Stimulated activated CD4-positive, alpha-beta T cell treated with anti-CD3 and anti-CD28 coated beads, Interleukin-15, amount 100 ng/mL, for 1 hour (primary cell): ENCODE measurements at places on chromosomes 2 and 18.

DNA sequence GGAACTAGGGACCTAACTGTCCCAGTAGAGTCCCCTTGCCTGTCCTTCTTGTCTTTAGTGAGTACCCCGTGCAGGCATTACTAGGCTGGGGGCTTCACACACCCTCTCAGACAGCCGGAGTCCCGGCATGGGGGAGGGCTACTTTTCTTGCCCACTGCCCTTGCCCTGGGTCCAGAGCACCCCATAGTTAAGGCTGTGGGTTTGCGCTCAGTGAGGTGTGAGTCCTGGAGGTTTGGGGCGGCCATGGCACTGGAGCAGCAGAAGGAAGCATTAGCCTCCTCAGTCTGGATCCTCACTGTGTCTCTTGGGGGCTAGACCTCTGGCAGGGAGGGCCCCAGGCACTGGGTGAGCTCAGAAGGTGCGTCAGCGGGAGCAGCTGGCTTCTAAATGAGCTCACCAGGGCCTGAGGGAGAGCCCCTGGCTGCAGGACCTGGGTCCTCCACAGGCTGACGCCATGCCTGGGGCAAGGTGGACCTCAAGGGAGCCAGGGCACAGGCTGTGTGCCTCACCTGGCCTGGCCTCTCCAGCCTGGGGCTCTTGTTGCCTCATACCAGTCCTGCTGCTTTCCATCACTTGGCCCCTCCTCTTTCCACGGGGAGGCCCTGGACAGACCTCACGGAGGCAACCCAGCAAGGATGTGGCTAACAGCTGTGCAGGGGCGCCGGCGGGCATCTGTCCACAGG, 27.4 kb downstream of the HS6ST1 start:
- no peak for DNase-seq

DNA sequence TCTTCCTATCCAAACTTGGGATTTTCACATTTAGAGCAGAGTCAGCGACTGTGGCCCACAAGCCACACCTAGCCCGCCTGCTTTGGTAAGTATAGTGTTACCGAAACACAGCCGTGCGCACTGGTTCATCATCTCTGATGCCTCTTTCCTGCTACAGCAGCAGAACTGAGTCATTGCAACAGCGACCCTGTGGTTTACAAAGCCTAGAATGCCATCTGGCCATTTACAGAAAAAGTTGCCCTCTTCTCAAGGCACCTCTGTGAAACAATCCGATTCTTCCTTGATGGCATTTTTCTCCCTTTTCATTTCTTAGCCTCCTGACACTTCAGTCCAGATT, 10.7 kb upstream of the IAH1 start:
- no peak for DNase-seq

DNA sequence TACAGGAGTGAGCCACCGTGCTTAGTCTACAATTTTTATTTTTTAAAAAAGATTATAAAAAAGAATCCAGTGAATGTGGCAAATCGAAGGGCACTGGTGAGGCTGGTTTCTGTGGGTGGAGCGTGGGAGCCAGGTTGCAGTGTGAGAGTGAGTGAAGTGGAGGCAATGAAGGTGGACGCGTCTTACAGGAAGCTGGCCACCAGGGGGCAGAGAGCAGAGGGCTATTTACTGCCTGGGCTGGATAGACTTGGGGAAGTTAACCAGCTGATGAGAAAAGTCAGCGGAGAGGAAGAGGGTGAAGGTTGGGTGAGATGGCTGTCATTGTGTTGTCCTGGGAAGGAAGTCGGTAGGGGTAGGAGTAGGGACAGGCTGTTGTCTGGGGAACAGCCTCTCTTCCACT, 6.8 kb downstream of the SCTR start:
- peak; percentile 7 for DNase-seq

GRCh38 chr2:232315049-232315922, 63.3 kb upstream of the ALPP start:
- DNase-seq: peak; percentile 50

DNA sequence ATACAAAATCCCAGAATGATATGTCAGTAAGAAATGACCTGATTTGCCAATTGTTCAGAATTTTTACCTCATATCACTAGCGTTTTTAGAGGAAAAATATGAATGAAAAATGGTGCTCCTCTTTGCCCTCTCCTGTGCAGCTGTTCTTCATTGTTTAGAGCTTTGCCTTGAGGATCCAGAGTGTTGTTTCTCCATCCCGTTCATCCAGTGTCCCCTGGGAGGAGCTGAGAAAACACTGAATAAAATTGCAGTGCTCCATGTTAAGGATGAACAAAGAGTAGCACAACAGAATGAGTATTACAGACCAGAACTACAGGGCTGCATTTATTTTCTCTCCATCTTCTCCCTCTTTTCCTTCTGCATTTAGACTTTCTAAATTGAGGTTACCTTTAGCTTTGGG, 133.1 kb downstream of the ADCYAP1 start:
- no peak for DNase-seq

GRCh38 chr2:199705538-199705937, 145.5 kb downstream of the FTCDNL1 start:
- no peak for DNase-seq

DNA sequence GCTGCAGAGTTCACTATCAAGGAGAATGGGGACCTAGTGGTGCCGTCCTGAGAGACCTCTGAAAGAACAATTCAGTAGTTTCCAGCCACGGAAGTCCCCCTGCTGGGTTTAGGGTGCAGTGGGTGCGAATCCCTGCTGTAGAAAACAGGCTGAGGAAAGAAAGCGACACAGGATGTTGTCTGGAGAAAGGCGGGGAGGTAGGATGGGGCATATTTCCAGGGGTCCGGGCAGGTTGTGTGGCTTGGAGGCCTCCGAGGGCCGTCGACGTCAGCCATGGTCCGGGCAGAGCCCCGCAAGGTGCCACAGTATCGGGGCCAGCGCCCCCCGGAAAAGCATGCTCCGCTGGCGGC, 807 bp upstream of the CREB1 start:
- peak; percentile 36 for DNase-seq

GRCh38 chr2:207763303-207763917, 6.3 kb downstream of the FZD5 start:
- no peak for DNase-seq

DNA sequence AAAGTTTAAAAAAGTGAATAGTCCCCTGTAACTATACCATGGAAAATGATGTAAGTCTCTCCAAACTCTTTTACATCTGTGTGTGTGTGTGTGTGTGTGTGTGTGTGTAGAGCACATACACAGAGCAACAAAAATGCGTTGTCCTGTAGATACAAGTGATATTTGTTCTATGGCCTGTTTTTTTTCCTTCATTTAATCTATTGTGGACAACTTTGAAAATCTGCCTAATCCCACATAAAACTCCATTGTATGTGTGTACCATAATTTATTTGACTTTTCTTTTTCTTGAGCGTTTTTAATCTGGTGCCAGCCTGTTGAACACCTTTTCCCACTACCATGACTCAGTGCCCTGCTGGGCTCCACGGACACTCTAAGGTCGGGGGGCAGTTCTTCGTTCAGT, 52.3 kb upstream of the ELOA2 start:
- no peak for DNase-seq

DNA sequence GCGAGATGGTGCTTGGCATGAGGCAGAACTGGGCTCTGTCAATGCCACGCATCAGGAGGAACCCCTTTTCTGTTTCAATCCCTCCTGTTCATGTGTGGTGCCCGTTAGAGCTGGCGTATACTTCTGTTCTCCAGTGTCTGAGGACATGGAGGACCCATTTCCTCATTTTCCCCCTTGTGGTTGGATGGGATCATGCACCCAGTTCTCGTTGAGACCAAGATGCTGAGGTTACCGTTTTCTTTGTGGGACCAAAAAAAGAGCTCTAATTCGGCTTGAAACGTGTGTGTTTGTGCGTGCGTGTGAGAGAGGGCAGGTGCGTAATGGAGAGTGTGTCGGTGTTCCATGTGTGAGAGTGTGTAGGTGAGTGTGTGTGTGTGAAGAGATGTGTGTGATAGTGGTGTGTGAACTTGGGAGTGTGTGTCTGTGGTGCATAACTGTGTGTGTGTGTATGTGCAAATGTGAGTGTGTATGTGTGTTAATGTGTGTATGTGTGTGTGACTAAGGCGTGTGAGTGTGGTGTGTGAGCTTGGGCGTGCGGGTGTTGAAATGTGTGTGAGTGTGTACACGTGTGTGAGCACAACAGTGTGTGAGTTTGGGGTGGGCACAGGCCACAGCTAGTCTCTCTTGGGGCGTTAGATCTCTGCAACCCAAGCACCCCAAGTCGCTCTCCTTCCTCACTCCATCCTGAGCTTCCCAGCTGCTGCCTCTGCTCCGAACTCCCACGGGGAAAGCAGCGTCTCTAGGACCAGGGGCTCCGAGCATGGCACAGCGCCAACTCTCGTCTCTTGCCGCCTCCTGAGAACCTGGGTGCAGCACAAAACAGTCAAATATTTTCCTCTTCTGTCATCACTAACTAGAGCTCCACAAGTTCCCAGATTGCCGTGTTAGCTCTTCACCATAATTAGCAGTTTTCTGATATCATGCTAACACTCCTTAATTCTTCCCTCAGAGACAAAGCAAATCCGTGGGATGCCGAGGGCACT, 75.8 kb downstream of the LONRF2 start:
- no peak for DNase-seq

GRCh38 chr2:40384714-40385113, 67.2 kb downstream of the SLC8A1 start:
- DNase-seq: no peak

DNA sequence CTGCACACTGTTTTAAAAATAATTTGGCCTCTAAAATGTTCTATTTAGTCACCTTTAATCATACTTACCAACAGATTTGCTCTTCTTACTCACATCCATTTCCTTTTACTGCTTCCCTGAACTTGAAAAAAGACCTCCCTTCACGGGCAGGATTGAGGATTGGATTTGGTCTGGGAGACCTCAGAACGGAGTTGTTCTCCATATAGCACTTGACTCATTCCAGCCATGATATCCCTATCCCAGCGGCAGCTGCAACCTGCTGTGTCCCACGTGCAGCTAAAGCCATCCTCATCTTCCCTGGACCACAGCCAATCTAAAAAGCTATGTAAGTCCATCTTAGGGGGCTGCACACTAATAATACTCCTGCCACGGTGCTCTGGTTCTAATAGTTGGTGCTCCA, 97.0 kb upstream of the PTPRM start:
- DNase-seq: no peak

- no peak for DNase-seq
These were observed 72.7 kb downstream of the MAP2 start for GRCh38 chr2:209496586-209496982.

- DNase-seq: no peak
These were observed 62.1 kb downstream of the PRKCE start for GRCh38 chr2:45713591-45713990.

DNA sequence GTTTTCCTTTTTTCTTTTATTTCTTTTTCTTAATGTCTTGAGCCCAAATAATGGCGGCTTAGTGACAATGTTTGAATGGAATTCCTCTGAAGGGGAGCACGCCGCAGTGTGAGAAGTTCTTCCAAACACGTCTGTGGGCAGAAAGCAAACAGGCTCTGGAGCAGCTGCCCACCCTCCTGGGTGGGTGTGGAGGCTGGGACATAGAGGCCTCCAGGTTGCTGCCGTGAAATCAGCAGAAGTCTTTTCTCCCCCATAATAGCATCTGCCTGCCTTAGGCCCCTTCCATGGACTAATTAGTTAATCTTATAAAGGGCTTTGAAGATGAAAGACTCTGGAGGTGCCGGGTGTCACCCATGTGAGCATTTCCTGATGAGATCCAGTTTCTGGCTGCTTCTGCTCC, 213.9 kb downstream of the SH3RF3 start:
- DNase-seq: no peak

GRCh38 chr2:16862471-16862870, 196.8 kb upstream of the CYRIA start:
- no peak for DNase-seq

DNA sequence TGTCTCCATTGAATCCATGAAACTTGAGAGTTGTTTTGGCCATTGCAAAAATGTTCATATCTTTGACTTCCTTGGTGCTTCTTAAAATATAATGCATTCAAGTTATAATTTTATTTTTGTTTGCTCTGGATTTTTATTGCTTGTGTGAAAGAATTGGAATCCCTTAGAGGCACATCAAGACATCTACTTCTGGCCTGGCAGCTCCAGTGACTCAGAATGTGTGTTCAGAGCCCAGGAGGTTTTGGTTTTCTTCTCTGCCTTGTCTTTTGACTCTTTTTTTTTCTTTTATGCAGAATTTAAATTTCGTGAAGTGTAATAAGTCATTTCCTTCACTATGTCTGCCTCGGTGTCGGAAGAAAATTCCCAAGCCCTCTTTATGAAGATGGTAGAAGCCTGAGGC, 180.2 kb downstream of the LTBP1 start:
- DNase-seq: no peak

DNA sequence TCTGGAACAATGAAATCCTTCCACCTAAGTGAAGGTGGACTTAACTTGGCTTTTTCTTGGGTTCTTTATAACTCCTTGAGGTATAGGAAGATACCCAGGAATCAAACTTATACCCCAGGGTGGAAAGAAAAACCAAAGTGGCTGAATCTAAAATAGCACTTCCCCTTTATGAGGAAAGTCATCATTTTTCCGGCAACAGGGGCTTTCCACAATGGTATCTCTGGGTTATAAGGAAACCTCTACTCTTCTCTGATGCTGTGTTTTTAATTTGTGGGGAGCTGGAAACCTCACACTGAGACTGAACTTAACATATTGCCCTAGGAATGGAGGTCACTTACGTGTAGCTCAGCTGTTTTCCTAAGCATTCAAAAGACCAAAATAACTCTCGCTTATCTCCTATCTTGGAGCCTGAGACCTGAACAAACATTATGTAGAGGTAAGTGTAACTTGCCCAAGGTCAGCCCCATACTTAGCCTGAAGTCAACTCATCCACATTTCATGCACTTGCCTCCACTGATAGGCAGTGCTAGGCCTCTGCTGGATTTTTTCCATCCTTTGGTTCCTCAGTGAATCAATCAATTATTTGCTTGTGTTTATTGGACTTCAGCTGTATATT, 117.9 kb downstream of the SETBP1 start:
- DNase-seq: no peak

DNA sequence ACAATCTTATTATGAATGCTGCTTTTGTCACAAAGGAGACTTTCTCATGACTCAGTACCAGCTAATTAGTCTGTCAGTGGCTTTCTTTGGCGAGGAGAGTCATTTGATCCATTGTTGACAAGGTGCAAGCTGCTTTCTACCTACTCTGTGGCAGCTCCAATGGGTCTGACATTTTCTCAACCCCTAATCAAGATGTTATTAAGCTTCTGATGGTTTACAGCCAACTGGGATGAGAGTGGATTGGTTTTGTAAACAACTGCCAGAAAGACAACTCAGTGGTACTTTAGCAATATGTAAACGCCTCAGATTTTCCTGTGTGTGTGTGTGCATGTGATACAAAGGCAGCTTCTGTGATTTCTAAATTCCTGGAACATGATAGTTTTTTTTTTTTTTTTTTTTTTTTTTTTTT, 8.2 kb upstream of the CLIP4 start:
- DNase-seq: no peak

- DNase-seq: no peak
These were observed 87.0 kb upstream of the GATA6 start for GRCh38 chr18:22082408-22082807.

- no peak for DNase-seq
These were observed 42.5 kb downstream of the FER1L5 start for GRCh38 chr2:96684883-96685576.
